Dermis microvascular lymphatic vessel endothelial cell (primary cell): ENCODE measurements at places on chromosomes 7 and 10. TPM values are rescaled to one million over a fixed set of nuclear protein-coding genes. Genes with fewer than 3 reads are reported as not detected.

TMEM26 gene
- total RNA-seq = not detected in 2 replicates

PON1 gene
- not detected in 2 replicates for total RNA-seq

TUBB8 gene
- under 0.01 TPM in 1 of 2 replicates, not detected in the other for total RNA-seq

H2BK1 gene
- not detected in 2 replicates for total RNA-seq

ACSL5 gene
- 34.4 and 59.9 TPM in 2 replicates for total RNA-seq

SPDYE6 gene
- total RNA-seq = not detected in 2 replicates

ANXA8 gene
- not detected in 2 replicates for total RNA-seq

CCDC172 gene
- not detected in 2 replicates for total RNA-seq

CALHM3 gene
- total RNA-seq = not detected in 2 replicates

PAX2 gene
- not detected in 2 replicates for total RNA-seq

SFTPA1 gene
- not detected in 2 replicates for total RNA-seq

FFAR4 gene
- not detected in 2 replicates for total RNA-seq

- DNase-seq = no peak
Observed at GRCh38 chr10:77673515-77674140, 36.0 kb upstream of the KCNMA1 start.

- DNase-seq = no peak
Observed at GRCh38 chr7:101200862-101201599, at the start of gene MOGAT3. MOGAT3 (minus strand) TSS chr7:101201036; CDS start chr7:101200854, 182 bp downstream.

DNA sequence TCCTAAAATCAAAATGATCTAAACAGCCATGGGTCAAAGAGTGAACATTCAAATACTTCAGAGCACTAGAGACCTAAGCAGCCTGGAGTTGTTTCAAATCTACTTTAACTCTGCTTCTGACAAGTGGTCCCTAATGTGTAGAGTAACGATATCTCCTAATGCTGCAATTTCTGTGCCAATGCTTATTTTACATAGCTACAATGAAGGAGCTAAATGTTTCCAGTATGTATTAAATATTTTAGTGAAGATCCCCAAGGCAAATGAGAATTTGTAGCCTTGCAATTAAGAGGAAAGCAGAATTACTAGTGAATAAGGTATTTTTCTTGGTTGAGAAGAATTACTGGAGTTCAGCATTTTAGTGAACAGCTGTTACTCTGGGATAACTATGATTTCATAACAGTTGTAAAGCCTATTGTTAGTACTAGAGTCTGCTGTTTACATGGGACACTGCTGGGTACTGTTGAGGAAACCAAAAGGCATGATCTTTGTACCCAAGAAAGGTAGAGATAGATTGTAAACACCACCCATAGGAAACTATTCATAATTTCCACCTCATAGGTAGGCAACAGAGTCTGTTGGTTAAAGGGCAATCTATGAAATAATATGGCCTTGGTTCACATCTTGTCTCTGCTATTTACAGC is 271.9 kb downstream of the PLXDC2 start:
- DNase-seq = no peak

- no peak for DNase-seq
Observed at GRCh38 chr7:66255534-66256100, 50.5 kb downstream of the TPST1 start.

- no peak for DNase-seq
Observed at GRCh38 chr10:47443145-47443544, 40.8 kb downstream of the ANXA8 start.

DNA sequence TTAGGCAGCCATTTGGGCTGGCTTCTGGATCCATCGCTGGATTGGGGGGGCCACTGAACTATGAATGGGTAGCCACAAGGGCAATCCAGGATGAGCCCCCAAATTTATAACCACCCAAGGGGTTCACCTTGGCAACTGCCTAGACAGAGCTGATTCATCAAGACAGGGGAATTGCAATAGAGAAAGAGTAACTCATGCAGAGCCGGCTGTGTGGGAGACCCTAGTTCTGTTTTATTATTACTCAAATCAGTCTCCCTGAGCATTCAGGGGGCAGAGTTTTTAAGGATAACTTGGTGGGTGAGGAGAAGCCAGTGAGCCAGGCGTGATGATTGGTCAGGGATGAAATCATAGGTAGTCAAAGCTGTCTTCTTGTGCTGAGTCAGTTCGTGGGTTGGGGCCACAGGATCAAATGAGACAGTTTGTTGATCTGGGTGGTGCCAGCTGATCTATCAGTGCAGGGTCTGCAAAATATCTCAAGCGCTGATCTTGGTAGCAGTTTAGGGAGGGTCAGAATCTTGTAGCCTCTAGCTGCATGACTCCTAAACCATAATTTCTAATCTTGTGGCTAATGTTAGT is 57.9 kb downstream of the DNAJB9 start:
- no peak for DNase-seq

DNA sequence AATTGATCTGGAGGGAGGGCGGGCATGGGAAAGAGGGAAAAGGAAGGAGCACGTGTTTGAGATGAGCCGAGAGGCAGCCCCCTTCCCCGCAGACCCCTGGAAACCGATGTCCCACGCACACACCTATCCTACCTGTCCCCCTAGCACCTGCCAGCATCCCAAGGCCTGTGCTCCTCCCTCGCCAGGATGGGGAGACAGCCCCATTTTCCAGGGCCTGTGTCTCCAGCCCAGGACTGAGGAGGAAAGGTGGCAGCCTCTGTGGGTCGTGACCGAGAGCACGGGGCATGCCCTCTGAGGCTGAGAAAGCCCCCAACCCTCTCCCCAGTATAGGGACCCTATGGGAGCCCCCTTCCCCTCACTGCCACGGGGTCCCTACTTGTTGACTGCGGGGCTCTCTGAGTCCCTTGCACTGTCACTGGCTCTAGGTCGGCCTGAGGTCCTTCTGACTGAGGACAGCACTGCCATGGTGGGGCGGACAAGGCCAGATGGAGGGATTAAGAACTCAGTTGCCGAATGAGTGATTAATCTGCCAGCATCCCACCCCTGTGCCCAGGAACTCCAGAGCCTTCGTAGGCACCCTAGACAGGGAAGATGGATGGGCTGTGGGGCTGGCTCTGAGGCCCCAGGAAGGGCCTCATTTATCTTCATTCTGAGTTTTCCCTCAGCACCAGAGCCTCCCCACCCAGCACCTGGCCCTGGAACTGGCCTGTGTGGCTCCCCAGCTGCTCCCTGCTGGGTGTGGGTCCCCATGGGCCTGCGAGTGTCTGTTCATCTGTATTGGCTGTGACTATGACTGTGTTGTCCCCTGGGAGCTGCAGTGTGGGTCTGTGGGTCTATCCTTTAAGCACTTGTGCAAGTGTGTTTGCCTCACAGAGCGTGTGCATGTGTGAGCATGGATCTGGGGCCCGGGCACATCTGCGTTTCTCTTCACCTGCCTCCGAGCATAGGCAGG is 26.0 kb downstream of the CRHR2 start:
- DNase-seq = no peak

DNA sequence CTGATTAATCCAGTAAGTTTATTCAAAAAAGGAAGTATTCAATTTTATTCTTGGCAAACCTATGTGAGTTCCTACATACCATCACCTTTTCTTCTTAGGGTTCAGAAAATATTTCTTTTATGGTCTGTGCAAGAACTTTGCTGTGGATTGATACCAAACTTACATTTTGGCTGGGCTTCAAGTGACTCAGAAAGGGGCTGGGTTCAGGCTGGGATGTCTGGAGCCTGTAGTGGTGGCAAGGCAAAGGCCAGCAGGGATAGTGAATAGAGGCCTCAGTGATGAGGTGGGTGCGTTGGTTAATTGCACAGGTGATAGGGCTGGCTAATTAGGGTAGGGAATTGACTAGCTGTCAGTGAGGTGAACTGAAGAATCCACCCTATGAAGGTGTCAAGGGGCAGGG is 40.2 kb upstream of the ATXN7L1 start:
- no peak for DNase-seq

- DNase-seq = no peak
Observed at GRCh38 chr7:55314967-55315366, 50.2 kb upstream of the LANCL2 start.

DNA sequence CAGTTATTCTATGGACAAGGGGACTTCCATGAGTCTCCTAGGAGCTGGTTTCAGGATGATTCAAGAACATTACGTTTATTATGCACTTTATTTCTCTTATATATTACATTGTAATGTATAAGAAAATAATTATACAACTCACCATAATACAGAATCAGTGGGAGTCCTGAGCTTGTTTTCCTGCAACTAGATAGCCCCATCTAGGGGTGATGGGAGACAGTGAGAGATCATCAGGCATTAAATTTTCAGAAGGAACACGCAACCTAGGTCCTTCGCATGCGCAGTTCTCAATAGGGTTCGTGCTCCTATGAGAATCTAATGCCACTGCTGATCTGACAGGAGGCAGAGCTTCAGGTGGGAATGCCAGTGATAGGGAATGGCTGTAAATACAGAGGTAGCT is 137.9 kb downstream of the ANKRD30A start:
- no peak for DNase-seq

DNA sequence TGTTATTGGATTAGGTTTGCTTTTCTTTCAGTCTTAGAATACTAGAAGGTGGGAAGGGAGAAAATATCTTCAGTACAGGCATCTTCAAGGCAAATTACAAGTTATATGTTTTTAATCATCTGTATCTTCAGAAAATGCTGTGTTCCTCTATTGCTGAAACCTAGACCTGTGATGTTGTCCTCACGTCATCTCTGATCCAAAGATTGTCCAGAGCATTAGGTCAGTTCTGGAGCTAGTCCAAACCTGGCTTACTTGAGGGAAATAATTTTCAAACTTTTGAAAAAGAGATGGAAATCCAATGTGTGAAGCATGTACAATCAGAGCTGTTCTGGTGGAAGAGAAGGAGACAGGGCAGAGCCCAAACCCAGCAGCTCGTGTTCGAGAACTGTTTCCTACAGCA is 217.3 kb downstream of the ZEB1 start:
- DNase-seq = no peak

DNA sequence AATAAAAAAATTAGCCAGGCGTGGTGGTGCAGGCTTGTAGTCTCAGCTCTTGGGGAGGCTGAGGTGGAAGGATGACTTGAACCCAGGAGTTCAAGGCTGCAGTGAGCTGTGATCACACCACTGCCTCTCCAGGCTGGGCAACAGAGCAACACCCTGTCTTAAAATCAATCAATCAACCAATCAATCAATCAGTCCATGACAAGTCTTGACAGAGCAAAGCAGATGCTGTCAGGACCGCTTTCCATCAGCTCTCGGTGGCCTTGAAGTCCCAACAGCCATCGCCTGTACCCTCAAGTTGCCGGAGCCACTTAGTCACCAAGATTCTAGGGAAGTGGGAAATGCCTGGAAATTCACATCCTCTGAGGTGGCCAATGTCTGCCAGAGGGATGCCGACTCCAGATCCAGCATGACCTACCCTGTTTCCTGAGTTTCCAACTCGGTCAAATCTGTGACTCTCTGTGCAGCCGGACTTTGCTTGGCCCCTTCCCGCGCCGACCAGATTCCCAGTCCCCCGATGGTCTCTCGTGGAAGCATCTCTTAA is 871 bp upstream of the CCL24 start:
- peak; percentile 13 for DNase-seq

DNA sequence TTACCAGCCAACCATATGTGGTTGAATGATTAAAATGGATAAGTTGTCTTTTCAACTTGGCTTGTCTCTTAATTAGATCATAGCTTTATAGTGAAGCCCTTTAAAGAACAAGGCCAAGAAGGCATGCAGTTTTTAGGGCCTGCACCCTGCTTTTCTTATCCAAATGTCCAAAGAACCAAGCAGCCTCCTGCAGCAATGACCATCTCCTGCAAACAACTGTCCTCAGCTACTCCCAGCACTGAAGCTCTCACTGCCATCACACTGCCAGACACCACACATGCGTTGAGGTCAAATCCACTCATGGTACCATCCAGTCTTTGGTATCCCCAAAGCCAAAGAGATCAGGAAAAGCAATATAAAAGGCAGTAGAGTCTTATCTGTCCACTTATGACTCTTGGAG is 210.3 kb downstream of the ACTR3B start:
- no peak for DNase-seq

DNA sequence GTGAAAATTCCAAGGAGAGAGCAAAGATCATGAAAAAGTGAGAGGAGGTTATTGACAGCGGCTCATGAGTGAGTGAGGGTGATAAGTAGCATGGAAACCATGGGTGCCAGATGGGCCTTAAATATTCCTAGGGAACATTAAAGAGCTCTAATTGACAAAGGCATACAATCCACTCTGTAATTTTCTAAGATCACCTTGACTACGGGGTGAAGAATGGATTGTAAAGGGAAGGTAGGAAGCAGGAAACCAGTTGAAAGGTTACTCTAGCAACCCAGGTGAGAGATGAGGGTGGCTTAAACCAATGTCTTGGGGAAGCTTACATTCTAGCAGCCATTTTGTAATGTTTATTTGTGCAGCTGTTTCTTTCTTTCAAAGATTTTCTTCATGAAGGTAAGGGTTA is 75.7 kb downstream of the RSU1 start:
- no peak for DNase-seq

DNA sequence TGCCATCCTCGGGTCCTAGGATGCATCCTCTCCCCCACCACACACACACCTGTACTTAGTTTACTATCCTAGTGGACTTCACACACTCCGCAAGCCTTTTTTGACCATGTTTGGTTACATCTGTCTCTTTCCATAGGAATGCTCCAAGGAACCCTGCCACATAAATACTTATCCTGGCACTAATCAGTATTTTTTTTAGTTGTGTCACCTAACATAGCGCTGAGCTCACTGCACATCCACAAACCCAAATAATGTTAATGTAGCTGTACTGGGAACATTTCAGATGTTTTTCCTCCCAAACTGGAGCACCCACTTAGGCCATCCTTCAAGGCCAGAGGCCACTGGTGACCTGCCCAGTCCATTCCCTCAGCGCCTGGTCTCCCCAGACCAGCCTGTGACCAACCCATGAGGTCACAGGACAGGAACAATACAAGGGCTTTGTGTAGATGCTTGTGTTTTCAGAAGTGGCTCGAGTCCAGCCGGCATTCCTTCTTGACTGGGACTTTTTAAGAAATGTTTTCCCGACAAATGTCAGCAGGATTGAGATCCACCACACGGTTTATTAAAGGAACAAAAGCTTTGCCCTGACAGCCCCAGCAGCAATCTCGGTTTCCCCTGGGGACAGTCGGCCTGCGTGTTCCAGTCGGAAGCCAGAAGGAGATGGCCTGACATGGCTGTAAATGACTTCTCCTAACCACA is 181.4 kb downstream of the JCAD start:
- no peak for DNase-seq

GRCh38 chr10:130480491-130480890 is 344.3 kb downstream of the GLRX3 start:
- DNase-seq = no peak

- DNase-seq = no peak
Observed at GRCh38 chr7:116071629-116072028, 41.1 kb upstream of the TFEC start.
